Mononuclear cell (primary cell): ENCODE measurements at places on chromosomes 16 and 17. TPM values are rescaled to one million over a fixed set of nuclear protein-coding genes. Genes with fewer than 3 reads are reported as not detected.

Gene VMO1
- total RNA-seq = not detected

Gene HCRT
- not detected for total RNA-seq

Gene TPSG1
- total RNA-seq = not detected

Gene PER1
- total RNA-seq = 250 TPM
